Bladder microvascular endothelial cell (primary cell): ENCODE measurements at places on chromosomes 3 and 15. TPM values are rescaled to one million over a fixed set of nuclear protein-coding genes. Genes with fewer than 3 reads are reported as not detected.

Gene AP3B2
- total RNA-seq, result not detected in 2 replicates

Gene OSTN
- 0.49 TPM in 1 of 2 replicates, not detected in the other for total RNA-seq

Gene EXD1
- not detected in 2 replicates for total RNA-seq

Gene VIPR1
- 0.25 TPM in 1 of 2 replicates, not detected in the other for total RNA-seq

Gene CPB1
- not detected in 2 replicates for total RNA-seq

Gene SLC41A3
- 48.2 and 112 TPM in 2 replicates for total RNA-seq

Gene HESX1
- total RNA-seq, result 0.16 TPM in 1 of 2 replicates, not detected in the other

Gene CHL1
- not detected in 2 replicates for total RNA-seq

Gene SLC12A1
- total RNA-seq, result not detected in 2 replicates

Gene ANKRD63
- not detected in 2 replicates for total RNA-seq

Gene KLHL40
- not detected in 2 replicates for total RNA-seq

Gene CPA3
- 0.31 and 1.5 TPM in 2 replicates for total RNA-seq

Gene SAMMSON
- not detected in 2 replicates for total RNA-seq

Gene CFAP91
- 0.38 TPM in 1 of 2 replicates, not detected in the other for total RNA-seq

Gene TMEM42
- total RNA-seq, result 9.4 and 10.4 TPM in 2 replicates

Gene KPNA4
- 17.8 and 37.7 TPM in 2 replicates for total RNA-seq

Gene PCLAF
- total RNA-seq, result 8.5 and 25.1 TPM in 2 replicates

Gene AADACL2
- total RNA-seq, result not detected in 2 replicates

Gene AEN
- 51.0 and 80.6 TPM in 2 replicates for total RNA-seq

Gene DNAH1
- 1.5 and 7.0 TPM in 2 replicates for total RNA-seq

Gene MYO1E
- 70.3 and 135 TPM in 2 replicates for total RNA-seq

Gene FANCD2OS
- total RNA-seq, result not detected in 2 replicates

Gene RAB6B
- 0.32 and 2.1 TPM in 2 replicates for total RNA-seq

Gene TICRR
- total RNA-seq, result 4.0 and 5.0 TPM in 2 replicates

Gene CIDEC
- total RNA-seq, result not detected in 2 replicates

Gene TEX55
- not detected in 2 replicates for total RNA-seq

Gene NANOGP8
- not detected in 2 replicates for total RNA-seq

Gene MITF
- total RNA-seq, result 0.49 and 3.8 TPM in 2 replicates

Gene DPPA4
- not detected in 2 replicates for total RNA-seq

Gene GNAT1
- total RNA-seq, result not detected in 2 replicates

Gene GRAMD2A
- total RNA-seq, result 0.16 and 0.19 TPM in 2 replicates
